ENCODE measurements at places on chromosomes 13 and 19.
A peak's percentile ranks its signal among the peaks of the same experiment; 100 is the strongest.

- peak; percentile 37 for DNase-seq
Measured at GRCh38 chr19:10852098-10852800, 4.0 kb downstream of the C19orf38 start.

DNA sequence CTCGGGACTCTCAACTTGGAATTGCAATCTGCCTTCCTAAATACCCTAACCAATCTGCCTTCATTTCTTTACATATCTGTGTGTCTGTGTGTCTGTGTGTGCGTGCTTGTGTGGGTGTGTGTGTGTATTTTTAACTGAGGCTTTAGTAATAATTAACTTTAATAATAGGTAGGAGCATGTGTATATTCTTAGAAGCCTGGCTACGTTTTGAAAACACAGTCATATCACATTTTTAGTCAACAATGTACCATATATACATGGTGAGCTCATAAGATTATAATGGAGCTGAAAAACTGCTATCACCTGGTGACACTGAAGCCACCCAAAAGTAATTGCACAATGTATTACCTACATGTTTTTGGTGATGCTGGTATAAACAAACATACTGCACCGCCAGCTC, 65.4 kb upstream of the ATXN8OS start:
- DNase-seq, result no peak

- DNase-seq, result no peak
Measured at GRCh38 chr13:96795670-96796069, 198.6 kb downstream of the OXGR1 start.

GRCh38 chr13:102724923-102725322, 30.1 kb upstream of the METTL21C start:
- peak; percentile 12 for DNase-seq

DNA sequence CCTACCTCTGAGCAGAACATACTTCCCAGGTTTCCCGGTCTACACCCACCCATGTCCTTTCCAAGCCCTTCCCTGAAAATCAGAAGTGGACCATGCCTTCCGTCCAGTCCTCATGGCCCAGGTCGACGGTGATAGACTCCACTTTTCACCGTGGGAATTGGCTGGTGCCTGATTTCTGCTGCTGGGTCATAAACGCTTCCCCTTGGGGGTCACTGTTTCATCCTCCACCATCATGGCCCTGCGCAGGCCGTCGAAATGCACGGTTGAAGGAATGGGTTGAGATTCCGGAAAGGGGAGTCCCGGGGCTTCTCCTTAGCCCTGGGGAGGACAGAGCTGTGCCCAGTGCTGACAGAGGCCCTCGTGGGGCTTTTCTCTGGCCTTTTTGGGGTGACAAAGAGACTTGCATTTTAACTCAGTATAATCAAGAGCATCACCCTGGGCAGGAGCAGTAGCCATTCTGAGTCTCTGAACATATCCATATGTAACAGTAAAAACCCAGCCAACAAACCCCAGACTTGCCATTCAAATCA, 75.5 kb downstream of the SOX1 start:
- DNase-seq, result peak; percentile 6

- DNase-seq, result no peak
Measured at GRCh38 chr19:34767951-34768350, 5.1 kb downstream of the ZNF599 start.

GRCh38 chr13:95025116-95025515, 276.1 kb downstream of the ABCC4 start:
- DNase-seq, result no peak

DNA sequence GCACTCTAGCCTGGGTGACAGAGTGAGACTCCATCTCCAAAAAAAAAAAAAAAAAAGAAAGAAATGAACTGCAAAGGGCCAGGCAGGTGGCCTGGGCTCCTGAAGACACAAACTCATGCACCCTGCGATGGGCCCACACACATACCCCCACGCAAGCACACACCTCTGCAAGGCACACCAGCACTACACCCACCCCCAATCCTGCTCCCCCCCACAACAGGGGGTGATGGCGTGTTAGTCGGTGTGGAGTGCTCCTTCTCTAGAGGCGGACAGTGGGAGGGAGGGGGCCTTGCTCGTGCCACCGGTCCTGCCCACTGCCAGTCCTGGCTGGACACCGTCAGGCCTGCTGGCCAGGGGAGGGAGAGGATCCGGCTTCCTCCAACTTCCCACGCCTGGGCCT, 1.6 kb upstream of the SLC8A2 start:
- DNase-seq, result no peak

GRCh38 chr19:29587518-29587986, 18.5 kb upstream of the POP4 start:
- no peak for DNase-seq

GRCh38 chr13:79450110-79450509, 30.8 kb upstream of the NDFIP2 start:
- DNase-seq, result no peak

DNA sequence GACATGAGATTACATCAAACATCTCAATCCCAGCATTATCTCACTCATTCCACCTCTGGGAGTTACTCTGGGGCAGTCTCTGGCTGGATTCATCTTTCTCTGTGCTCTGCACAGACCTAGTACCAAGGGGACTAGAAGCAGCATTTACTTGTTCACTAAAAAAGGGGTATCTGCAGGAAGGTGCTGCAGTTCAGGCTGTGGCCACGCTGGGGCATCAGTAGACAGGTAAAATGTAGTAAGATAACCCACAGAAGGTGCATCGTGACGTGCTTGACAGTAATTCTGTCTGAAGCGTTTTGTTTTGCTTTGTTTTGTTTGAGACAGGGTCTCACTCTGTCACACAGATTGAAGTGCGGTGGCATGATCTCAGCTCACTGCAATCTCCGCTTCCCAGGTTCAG, 29.3 kb downstream of the ZNF564 start:
- no peak for DNase-seq

GRCh38 chr13:44017756-44018309, 138.1 kb downstream of the LACC1 start:
- no peak for DNase-seq

GRCh38 chr13:93875547-93875946, 603.9 kb downstream of the DCT start:
- no peak for DNase-seq
